ENCODE measurements at places on chromosomes 6 and 20. TPM values are rescaled to one million over a fixed set of nuclear protein-coding genes. Genes with fewer than 3 reads are reported as not detected.

Gene CD83
- 2.8 TPM for total RNA-seq

Gene RAET1G
- total RNA-seq: not detected

Gene SIRPG
- total RNA-seq: 0.61 TPM

Gene SCRT2
- total RNA-seq: not detected

Gene ZNF451
- 35.9 TPM for total RNA-seq

Gene TEAD3
- total RNA-seq: 38.4 TPM

Gene FLRT3
- total RNA-seq: 4.6 TPM

Gene BPIFB1
- total RNA-seq: not detected

Gene DUSP15
- total RNA-seq: 0.74 TPM

Gene MYCT1
- 4.8 TPM for total RNA-seq

DNA sequence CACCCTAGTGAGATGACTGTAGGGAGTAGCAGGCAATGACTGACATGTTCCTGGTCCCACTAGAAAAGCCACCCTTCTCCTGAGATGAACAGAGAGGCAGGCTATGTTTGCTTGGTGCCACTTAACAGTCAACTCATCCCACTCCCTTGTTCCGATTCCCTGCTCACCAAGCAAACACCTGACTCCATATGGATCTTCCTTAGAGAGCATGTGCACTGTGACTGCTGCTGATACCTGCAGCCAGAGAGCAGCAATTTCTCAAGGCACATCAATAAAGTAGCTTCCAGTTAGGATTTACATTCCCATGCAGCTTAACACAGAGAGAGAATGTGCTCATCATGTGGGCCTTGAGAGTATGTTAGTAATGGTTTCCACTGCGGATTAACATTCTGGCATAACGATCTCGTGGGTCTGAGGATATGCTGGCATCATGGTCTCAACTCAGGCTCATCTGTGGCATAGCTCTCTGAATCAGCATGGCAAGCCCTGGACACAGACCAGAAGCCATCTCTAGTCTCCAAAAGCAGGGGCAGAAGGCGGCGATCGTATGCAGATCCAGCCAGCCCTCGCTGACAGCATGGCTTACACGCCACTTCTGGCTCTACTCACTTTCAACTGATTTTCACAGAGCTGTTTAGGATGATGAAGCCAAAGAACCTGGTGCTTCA lies 43.9 kb downstream of the ATXN1 start:
- no peak overlapping the region for H3K4me3 ChIP-seq
- no peaks in the 10 kb centered on the region for H3K4me1 ChIP-seq
- DNase-seq: no peak
- no peaks in the 10 kb centered on the region for H3K36me3 ChIP-seq
- H3K27ac ChIP-seq: no peak overlapping the region
- H3K27me3 ChIP-seq: no peaks in the 10 kb centered on the region

GRCh38 chr6:148573922-148574321 lies 172.9 kb upstream of the UST start:
- H3K36me3 ChIP-seq: no peaks in the 10 kb centered on the region
- H3K27me3 ChIP-seq: no peaks in the 10 kb centered on the region
- no peaks in the 10 kb centered on the region for H3K4me1 ChIP-seq
- DNase-seq: no peak

GRCh38 chr6:96837081-96837971 lies at the start of gene GPR63:
GPR63 (minus strand) TSS chr6:96837477; CDS start chr6:96799731, 37,746 bp downstream.
- H3K4me3 ChIP-seq: peak within 1 kb of the TSS; percentile 81
- H3K27me3 ChIP-seq: no peaks in the 10 kb centered on the region
- peak within 1 kb of the TSS; percentile 48 for H3K27ac ChIP-seq
- no peaks in the 10 kb centered on the region for H3K36me3 ChIP-seq
- peak; percentile 85 for DNase-seq

DNA sequence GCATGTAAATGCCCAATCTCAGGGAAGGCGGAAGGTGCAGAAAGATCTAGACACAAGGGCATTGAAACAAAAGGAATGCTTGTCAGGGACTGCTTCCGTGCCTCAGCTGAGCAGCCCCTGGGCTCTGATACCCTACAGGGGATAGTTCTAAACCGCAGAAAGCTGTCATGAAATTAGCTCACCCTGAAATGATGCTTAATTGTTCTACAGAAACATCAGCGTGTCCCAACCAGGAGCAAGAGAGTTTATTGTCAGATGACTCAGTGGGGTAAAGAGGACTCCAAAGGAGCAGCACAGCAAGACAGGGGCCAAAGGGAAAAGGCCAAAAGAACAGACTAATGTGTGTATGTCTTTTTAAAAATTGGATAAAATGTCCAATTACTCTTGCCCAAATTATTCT lies 258.4 kb upstream of the JARID2 start:
- no peak overlapping the region for H3K4me3 ChIP-seq
- H3K27me3 ChIP-seq: no peaks in the 10 kb centered on the region
- no peaks in the 10 kb centered on the region for H3K36me3 ChIP-seq
- no peaks in the 10 kb centered on the region for H3K4me1 ChIP-seq
- no peak for DNase-seq
- no peak overlapping the region for H3K27ac ChIP-seq

DNA sequence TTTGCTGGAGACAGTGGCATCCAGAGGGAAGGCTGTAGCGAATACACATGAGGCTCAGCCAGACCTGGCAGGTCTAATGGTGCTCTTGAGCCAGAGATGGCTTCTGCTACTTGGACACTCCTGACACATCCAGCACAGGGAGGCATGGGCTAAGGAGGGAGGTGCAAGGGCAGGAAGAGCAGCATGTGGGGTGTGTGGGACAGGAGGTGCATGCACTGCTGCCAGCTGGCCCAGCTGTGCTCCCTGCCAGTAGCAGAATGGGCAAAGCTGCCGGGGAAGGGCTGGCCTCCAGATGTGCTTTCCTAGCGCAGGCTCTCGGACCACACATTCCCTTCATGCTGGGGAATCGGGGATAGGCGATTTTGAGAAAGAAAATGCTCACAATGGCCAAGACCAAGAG lies 309.2 kb downstream of the CDC5L start:
- H3K27ac ChIP-seq: no peak overlapping the region
- no peaks in the 10 kb centered on the region for H3K27me3 ChIP-seq
- H3K4me3 ChIP-seq: no peak overlapping the region
- no peaks in the 10 kb centered on the region for H3K36me3 ChIP-seq
- no peak for DNase-seq

GRCh38 chr6:121879149-121879548 lies 443.7 kb downstream of the GJA1 start:
- DNase-seq: no peak
- H3K4me3 ChIP-seq: no peak overlapping the region
- H3K36me3 ChIP-seq: no peaks in the 10 kb centered on the region
- H3K4me1 ChIP-seq: no peaks in the 10 kb centered on the region

- no peaks in the 10 kb centered on the region for H3K36me3 ChIP-seq
- DNase-seq: peak; percentile 67
- peak overlapping the region; percentile 92 for H3K27ac ChIP-seq
- no peak overlapping the region for H3K4me3 ChIP-seq
Observed at GRCh38 chr20:53621482-53622246, 28.0 kb upstream of the ZNF217 start.

DNA sequence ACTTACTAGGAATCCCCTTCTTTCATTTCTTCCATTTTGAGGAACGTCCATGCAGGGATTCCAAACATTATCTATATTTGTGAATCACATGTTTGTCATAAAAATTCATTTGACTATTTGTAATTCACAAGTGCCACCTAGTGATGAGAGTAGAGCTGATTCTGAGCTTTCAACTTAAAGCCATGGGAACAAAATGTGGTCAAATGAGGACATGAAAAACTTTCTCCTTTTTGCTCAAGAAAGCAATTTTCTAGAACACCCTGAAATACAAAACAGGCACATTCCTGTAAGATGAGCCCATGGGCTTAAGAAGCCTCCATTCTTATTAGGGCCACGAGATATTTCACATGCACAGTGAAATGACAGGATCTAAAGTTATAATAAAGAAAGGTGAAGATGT lies 12.3 kb downstream of the MAP3K7 start:
- DNase-seq: no peak
- no peak overlapping the region for H3K4me3 ChIP-seq
- no peaks in the 10 kb centered on the region for H3K36me3 ChIP-seq
- H3K4me1 ChIP-seq: no peaks in the 10 kb centered on the region

DNA sequence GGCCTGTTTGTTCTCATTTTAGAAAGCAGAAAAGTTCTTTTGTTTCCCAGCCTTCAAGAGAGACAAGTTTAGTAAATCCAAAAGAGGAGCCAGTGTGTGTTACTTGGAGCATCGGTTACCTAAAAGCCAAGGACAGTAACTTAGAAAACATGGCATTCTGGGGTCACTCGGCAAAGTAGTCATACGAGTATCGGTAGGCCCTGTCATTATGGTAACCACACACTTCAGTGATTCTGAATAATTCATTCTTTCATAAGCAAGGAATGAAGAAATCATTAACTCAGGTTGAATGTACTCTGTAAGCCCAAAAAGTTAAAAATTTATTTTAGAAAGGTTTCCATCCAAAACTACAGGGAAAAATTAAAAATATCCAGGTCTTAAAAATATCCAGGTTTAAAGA lies 34.0 kb downstream of the CNKSR3 start:
- no peak overlapping the region for H3K27ac ChIP-seq
- H3K27me3 ChIP-seq: no peaks in the 10 kb centered on the region
- H3K4me1 ChIP-seq: no peaks in the 10 kb centered on the region
- no peak for DNase-seq

DNA sequence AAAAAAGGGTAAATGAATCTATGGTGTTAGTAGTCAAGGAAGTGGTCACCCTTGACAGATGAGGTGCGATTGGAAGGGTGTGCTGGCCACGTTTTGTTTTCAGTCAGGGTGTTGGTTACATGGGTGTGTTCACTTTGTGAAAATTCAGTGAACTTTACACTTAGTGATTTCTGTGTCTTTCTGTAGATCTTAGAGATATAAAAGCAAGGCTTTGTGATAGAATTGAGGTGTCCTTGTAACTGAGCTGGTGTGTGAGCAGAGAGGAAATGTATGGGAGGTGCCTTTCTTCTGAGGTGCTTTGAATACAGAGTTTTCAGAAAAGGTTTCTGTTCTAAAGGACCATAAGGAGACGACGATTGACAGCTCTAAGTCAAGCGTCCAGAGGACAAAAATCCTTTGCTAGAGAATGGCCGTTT lies 90.5 kb downstream of the SAMD3 start:
- H3K27me3 ChIP-seq: no peaks in the 10 kb centered on the region
- H3K27ac ChIP-seq: peak overlapping the region; percentile 68
- H3K4me3 ChIP-seq: no peak overlapping the region
- peak; percentile 62 for DNase-seq
- no peaks in the 10 kb centered on the region for H3K36me3 ChIP-seq

GRCh38 chr6:1615853-1616420 lies 6.2 kb downstream of the FOXC1 start:
- DNase-seq: no peak
- H3K4me1 ChIP-seq: peaks cover 6% of the 10 kb centered on the region
- H3K4me3 ChIP-seq: no peak overlapping the region
- H3K27ac ChIP-seq: no peak overlapping the region

GRCh38 chr20:14918976-14919375 lies 581.6 kb upstream of the FLRT3 start:
- H3K27me3 ChIP-seq: no peaks in the 10 kb centered on the region
- no peak for DNase-seq
- no peak overlapping the region for H3K4me3 ChIP-seq
- H3K4me1 ChIP-seq: no peaks in the 10 kb centered on the region

DNA sequence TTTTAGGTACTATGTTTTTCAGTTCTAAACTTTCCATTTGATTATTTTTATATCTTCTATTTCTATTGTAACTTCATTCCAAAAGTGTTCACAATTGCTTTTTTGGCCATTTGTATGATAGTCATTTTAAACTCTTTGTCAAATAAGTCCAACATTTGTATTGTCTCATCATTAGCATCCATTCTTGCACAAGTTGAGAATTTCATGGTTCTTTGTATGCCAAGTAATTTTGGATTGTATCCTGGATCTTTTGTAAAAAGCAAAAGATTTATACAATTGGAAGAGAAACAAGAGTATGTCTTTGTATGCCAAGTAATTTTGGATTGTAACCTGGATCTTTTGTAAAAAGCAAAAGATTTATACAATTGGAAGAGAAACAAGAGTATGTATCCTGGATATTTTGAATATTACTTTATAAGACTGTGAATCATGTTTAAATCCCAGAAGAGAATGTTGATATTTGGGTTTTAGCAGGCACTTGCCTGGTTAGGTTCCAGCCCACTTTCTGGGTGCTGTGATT lies 36.9 kb upstream of the NT5E start:
- no peak overlapping the region for H3K27ac ChIP-seq
- no peak for DNase-seq
- H3K4me1 ChIP-seq: no peaks in the 10 kb centered on the region

GRCh38 chr6:22208026-22208425 lies 88.8 kb downstream of the PRL start:
- no peak for DNase-seq
- no peak overlapping the region for H3K27ac ChIP-seq
- H3K36me3 ChIP-seq: no peaks in the 10 kb centered on the region
- no peak overlapping the region for H3K4me3 ChIP-seq
- no peaks in the 10 kb centered on the region for H3K4me1 ChIP-seq

DNA sequence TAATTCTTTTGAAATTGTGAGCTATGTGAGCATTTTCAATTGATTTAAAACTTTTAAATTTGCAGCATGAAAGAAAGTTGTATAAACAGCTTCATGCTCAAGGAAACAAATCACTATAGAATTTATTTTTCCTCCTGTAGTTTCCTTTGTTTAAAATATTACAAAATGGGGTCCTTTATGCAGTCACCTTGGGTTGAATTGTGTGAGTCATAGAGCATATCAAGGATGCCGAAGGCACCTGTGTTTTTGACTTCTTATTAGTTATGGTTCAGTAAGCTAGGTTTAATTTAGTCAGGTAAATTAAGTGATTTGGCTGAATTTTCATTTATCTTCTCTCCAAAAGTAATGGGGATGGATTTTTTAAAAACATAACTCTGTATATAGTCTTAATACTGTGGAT lies 96.8 kb downstream of the BCKDHB start:
- no peak overlapping the region for H3K4me3 ChIP-seq
- no peak for DNase-seq
- no peaks in the 10 kb centered on the region for H3K4me1 ChIP-seq
- no peaks in the 10 kb centered on the region for H3K27me3 ChIP-seq
- H3K27ac ChIP-seq: no peak overlapping the region
- no peaks in the 10 kb centered on the region for H3K36me3 ChIP-seq

- DNase-seq: no peak
- H3K4me3 ChIP-seq: no peak overlapping the region
- H3K27ac ChIP-seq: no peak overlapping the region
- H3K36me3 ChIP-seq: no peaks in the 10 kb centered on the region
- no peaks in the 10 kb centered on the region for H3K27me3 ChIP-seq
- H3K4me1 ChIP-seq: no peaks in the 10 kb centered on the region
Observed at GRCh38 chr6:139990856-139991465, 616.5 kb upstream of the CITED2 start.

GRCh38 chr6:118656847-118657451 lies 5.6 kb upstream of the CEP85L start:
- no peak overlapping the region for H3K4me3 ChIP-seq
- no peak overlapping the region for H3K27ac ChIP-seq
- DNase-seq: no peak
- H3K4me1 ChIP-seq: no peaks in the 10 kb centered on the region
- H3K27me3 ChIP-seq: no peaks in the 10 kb centered on the region

- H3K4me3 ChIP-seq: no peak overlapping the region
- H3K36me3 ChIP-seq: no peaks in the 10 kb centered on the region
- H3K27me3 ChIP-seq: no peaks in the 10 kb centered on the region
- DNase-seq: no peak
- H3K27ac ChIP-seq: no peak overlapping the region
- no peaks in the 10 kb centered on the region for H3K4me1 ChIP-seq
Observed at GRCh38 chr20:59730722-59731121, 126.4 kb downstream of the PHACTR3 start.
